ENCODE measurements at places on chromosomes 2 and 18.

- DNase-seq, result peak; percentile 22
Measured at GRCh38 chr2:110113961-110114591, 1.5 kb downstream of the MALL start.

GRCh38 chr2:174282441-174282840 lies 34.1 kb upstream of the OLA1 start:
- no peak for DNase-seq

DNA sequence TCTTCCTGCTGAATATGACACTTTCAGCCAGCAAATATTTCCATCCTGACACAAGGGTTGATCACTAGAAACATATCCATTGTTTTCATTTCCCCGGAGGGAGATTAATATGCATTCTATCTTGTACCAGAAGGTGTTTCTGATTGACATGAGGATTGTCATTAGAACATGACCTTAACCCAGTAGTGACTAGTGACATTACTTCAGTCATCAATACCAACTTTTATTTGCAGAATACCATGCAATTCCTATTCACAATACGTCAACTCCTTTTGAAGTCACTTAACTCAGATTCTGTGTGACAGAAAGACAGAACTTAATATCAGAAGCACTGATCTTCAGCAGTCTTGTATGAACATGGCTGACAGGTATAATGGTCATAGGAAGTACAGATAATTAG lies 1108.9 kb upstream of the CRIM1 start:
- no peak for DNase-seq

DNA sequence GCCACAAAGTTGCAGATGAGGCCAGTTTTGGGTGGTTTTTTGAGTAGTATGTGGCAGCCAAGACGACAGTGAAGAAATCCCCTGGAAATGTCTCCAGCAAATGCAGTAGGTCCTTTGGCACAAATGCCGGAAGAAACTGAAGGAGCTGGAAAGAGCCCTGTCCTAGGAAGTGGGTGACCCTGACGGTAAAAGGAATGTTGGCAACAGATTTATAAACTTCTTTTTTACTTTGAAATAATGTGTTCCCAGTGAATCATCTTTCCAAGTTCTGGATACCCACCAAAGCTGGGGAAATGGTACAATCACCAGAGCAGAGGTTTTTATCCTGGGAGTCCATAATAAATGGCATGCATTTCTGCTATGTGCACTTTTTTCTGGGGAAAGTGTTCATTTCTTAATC lies 112.9 kb downstream of the CSRNP3 start:
- no peak for DNase-seq

- DNase-seq, result no peak
Measured at GRCh38 chr2:110673201-110673600, 4.7 kb downstream of the BUB1 start.

DNA sequence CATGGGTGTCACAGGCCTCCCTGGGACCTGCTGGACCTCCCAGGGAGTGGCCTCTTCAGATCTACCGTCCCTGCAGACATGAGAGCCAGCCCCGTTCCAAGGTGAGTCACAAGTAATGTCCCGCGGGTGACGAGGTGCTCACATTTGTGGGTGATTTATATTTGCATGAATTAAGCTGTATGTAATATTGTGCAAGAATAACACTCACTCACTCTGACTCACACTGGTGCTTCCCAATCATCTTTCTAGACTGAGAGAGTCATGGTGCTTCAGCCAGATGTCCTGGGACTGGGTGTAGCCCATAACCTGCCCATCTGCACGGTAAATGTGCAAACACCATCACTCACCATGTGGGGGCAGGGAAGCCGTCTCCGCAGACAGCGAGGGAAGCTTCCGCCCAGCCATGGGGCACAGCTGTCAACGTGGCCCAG lies 347.5 kb upstream of the SALL3 start:
- no peak for DNase-seq

DNA sequence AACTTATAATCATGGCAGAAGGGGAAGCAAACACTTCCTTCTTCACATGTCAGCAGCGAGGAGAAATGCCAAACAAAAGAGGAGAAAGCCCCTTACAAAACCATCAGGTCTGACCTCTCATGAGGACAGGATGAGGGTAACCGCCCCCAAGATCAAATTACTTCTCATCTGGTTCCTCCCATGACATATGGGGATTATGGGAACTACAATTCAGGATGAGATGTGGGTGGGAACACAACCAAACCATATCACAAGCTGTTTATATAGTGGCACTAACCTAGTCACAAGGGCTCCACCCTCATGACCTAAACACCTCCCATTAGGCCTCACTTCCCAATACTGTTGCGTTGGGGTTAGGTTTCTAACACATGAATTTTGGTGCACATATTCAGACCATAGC lies 110.0 kb downstream of the OSBPL6 start:
- no peak for DNase-seq

- DNase-seq, result peak; percentile 79
Measured at GRCh38 chr2:97751752-97752151, 38.4 kb downstream of the ZAP70 start.

DNA sequence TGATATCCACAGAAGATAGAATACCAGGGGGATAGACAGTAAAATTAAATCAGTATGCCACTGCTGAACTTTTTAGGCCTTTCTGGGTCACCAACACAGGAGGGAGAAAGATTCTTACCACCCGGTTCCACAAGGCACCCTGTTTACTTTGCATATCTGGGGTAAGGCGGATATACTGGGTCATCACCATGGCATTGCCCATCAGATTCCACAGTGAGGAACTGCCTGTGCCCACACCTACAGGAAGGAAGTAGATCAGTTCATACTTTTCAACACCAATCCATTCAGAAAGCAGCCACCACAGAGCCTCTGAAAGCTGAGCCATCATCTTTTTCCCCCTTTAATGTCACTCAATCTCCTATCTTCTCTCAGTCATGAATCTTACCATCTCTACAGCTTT lies 2.0 kb downstream of the LMAN2L start:
- no peak for DNase-seq
